CD4-positive, alpha-beta T cell (primary cell): ENCODE measurements at places on chromosomes 3 and 15. TPM values are rescaled to one million over a fixed set of nuclear protein-coding genes. Genes with fewer than 3 reads are reported as not detected.

GRM7 gene
- total RNA-seq: not detected

AMOTL2 gene
- not detected for total RNA-seq

ASB14 gene
- total RNA-seq: not detected

NLGN1 gene
- total RNA-seq: not detected

UNC13C gene
- total RNA-seq: not detected

HGD gene
- total RNA-seq: 2.9 TPM

GRCh38 chr3:17110660-17111396 is 226.1 kb downstream of the PLCL2 start:
- no peak overlapping the region for H3K4me3 ChIP-seq
- H3K27ac ChIP-seq: no peak overlapping the region
- H3K27me3 ChIP-seq: no peaks in the 10 kb centered on the region
- H3K36me3 ChIP-seq: no peaks in the 10 kb centered on the region
- no peaks in the 10 kb centered on the region for H3K4me1 ChIP-seq

- no peaks in the 10 kb centered on the region for H3K36me3 ChIP-seq
- DNase-seq: no peak
- no peaks in the 10 kb centered on the region for H3K27me3 ChIP-seq
- no peak overlapping the region for H3K4me3 ChIP-seq
- no peak overlapping the region for H3K27ac ChIP-seq
Observed at GRCh38 chr15:77346245-77347036, 73.5 kb downstream of the PEAK1 start.

GRCh38 chr3:6862041-6862879 is 1.3 kb downstream of the GRM7 start:
- H3K36me3 ChIP-seq: no peaks in the 10 kb centered on the region
- DNase-seq: no peak
- no peaks in the 10 kb centered on the region for H3K4me1 ChIP-seq

DNA sequence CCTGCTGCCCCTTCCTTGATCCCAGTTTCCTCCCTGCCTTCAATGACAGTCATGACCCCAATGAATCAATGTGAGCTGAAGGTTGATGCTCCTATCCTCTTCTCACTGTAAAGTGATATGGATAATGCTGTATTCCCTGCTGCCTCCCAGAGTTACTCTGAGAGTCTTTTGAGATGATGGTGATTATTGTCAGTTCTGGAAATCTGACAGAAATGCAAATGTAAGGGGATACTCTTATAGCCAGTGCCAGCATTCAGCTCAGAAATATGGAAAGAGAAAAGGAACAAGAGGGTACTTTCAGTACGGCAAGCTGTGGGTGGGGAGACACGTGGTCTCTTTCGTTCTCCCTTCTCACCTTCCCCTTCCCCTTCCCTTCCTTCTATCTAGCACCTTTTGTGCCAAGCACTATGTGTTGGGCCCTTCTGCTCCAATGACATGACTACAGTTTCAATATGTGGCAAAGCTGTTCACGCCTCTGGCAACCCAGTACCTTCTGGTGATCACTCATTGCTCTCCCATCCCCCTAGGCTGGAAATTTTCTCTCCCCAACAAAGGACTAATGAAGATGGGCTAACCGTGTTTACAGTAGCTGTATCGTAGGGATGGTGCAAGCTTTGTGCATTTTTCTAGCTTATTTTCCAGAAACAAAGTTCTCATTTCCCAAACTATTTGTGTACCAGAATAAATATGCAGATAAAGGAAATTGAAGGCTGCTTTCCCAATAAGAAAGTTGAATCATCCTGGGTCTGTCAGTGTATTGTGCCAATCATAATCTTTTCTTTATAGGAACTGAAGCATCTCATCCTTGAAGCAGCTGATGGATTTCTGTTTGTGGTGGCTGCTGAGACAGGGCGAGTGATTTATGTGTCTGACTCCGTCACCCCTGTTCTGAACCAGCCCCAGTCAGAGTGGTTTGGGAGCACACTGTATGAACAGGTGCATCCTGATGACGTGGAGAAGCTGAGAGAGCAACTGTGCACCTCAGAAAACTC is 70.3 kb downstream of the ARNT2 start:
- no peaks in the 10 kb centered on the region for H3K27me3 ChIP-seq
- H3K4me1 ChIP-seq: no peaks in the 10 kb centered on the region
- H3K27ac ChIP-seq: no peak overlapping the region
- no peaks in the 10 kb centered on the region for H3K36me3 ChIP-seq

DNA sequence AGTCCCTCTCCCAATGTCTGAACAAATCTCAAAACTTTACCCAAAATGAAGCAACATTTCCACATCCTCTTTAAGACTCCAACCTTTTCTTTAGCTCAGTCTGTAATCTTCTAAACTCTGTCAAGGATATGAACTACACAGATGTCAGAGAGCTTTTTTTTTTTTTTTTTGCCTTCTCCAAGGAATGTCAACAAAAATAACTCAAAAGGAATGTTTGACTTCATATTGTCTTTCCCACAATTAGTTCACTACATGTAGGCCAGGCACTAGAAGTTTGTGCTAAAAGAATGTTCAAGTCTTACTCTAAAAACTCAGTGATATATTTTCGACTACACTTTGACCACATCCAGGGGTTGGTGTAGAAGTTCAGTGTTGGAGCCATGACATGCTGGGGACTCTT is 37.1 kb downstream of the ADAMTS9 start:
- H3K4me3 ChIP-seq: no peak overlapping the region
- H3K27me3 ChIP-seq: no peaks in the 10 kb centered on the region
- no peaks in the 10 kb centered on the region for H3K36me3 ChIP-seq
- H3K27ac ChIP-seq: no peak overlapping the region
- DNase-seq: no peak

DNA sequence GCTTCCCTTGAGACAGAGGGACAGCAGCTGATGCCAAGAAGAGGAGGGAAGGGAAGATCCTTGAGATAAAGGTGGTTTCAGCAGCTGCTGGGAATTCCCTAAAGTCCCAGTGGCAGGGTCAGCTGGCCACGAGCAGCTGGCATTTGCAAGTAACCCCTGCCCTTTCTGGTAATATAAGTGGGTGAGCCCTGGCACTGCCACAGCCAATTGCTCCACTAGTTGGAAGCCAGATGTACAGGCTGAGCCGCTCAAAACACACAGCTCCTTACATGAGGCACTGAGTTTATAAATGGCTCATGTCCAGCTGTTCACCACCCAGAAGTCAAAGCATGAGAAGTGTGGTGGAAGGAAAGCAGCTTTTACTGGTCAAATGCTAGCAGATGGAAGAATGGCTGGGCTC is 35.4 kb downstream of the PRR20G start:
- H3K4me3 ChIP-seq: no peak overlapping the region
- no peaks in the 10 kb centered on the region for H3K4me1 ChIP-seq
- no peak overlapping the region for H3K27ac ChIP-seq
- H3K36me3 ChIP-seq: no peaks in the 10 kb centered on the region

- no peak overlapping the region for H3K4me3 ChIP-seq
- H3K36me3 ChIP-seq: no peaks in the 10 kb centered on the region
- DNase-seq: no peak
- no peak overlapping the region for H3K27ac ChIP-seq
- no peaks in the 10 kb centered on the region for H3K4me1 ChIP-seq
Observed at GRCh38 chr3:194964809-194965208, 279.1 kb downstream of the FAM43A start.

DNA sequence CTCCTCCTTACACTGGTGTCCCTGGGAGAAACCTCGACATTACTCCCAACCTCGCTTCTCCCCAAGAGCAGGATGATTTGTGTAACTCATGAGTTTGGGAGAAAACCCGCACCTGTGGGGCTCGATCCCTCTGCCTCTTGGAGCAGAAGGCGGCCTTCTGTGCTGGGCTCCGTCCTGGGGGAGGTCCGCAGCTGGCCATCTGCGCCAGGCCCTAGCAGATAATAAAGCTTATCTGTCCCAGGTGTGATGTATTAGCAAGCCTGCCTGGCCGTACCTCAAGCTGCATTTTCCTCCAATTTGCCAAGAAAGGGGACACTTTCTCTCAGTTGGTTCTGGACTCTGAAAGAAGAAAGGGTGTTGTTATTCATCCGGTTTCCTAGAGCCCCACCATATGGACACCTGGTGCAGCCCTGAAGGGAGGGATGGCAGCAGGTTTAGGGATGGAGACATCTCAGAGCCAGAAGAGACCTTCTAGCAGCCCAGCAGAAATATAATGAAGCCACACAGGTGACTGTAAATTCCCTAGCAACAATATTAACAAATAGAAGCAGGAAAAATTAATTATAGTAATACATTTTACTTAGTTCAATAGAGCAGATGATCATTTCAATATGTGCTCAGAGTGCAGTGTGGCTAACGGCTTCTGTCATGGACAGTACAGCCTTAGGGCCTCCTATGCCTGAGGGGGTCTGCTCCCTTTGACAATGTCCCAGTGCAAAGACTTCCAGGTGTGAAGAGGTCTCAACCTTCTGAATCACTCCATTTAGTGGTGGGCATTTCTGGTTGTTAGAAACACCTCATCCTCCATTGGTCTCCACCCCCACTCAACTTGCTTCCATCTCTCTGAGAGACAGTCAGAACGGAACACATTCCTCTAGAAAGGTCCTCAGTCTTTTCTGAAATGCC is 94.8 kb downstream of the CPN2 start:
- peak overlapping the region; percentile 49 for H3K27ac ChIP-seq
- no peaks in the 10 kb centered on the region for H3K36me3 ChIP-seq
- peaks cover 14% of the 10 kb centered on the region for H3K4me1 ChIP-seq
- no peak for DNase-seq

DNA sequence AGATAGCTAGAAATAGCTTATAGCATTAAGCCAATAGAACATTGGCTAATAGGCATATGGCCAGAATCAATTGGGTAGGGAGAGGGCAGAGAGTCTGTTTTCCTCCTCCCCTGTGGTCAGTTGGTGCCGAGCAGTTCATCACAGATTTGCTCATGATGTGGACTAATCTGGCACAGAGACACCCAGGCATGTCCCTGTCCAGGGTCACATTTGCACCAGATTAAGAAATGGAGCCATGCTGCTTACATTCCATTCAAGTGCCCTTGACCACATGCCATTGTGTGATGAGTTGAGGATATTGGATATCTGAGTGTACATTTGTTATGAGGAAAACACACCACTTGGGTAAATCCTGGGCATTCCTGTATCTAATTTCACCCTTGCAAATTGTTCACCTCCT is 53.4 kb downstream of the USP13 start:
- H3K4me1 ChIP-seq: no peaks in the 10 kb centered on the region
